ENCODE measurements at places on chromosomes 6 and 20.
A peak's percentile ranks its signal among the peaks of the same experiment; 100 is the strongest.

- peak; percentile 29 for DNase-seq
These were observed 30.8 kb upstream of the COL19A1 start for GRCh38 chr6:69835414-69836179.

GRCh38 chr6:107732461-107732860 lies 91.7 kb downstream of the SCML4 start:
- DNase-seq = no peak

- DNase-seq = no peak
These were observed 273.0 kb downstream of the ADGB start for GRCh38 chr6:146871611-146872425.

DNA sequence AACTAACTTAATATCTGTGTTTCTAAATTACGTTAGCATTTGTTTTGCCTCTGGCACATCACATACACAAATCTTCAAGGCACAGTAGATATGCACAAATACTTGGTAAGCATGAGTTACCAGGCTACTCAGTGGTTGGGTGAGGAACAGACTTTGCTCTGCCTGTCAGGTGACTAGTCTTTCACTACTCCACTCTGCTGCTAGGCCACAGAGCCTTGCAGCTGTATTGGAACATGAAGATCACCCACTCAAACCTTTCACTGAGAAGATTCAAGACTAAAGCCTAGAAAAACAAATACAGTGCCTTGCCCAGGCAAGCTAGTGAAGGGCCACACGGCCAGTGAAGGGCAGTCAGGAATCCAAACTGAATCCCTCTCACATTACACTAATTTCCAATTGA lies 47.0 kb downstream of the DTNBP1 start:
- no peak for DNase-seq

DNA sequence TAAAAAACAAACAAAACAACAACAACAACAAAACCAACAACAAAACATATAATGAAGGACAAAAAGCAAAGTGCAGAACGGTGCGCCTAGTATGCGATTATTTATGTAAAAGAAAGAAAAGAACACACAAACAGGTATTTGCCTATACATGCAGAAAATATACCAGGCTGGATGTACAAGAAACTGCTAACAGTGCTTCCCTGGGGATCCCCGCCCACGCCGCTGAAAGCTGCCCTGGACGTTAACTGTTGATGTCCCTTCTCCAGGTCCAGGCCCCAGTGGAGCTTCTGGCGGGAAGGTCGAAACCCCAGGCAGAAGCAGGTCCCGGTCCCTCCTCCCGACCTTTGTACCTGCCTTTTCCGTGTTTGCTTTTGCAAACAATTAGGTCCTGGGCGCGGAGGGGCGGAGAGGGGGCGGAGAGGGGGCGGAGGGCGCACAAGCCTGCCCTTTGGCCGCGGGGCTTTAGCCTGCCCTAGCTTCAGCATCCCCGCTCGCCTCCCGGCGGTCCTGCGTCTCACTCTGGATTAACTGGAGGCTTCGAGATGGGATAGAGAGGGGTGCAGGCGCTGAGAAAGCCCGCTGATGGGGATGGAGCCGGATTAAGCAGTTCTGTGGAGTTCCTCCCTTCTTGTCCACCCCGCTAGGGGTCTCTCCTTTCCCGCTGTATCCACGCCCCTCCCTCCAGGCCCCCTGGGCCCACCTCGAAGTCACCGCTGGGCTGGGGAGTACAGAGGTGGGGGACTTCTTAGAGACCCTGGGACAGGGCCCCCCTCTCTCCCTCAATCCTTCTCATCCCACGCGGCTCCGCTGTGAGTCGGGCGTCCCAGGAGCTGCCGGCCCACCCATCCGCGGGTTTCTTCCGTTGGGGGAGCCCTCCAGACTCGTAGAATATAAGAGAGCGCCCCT lies 8.2 kb upstream of the AHCY start:
- DNase-seq = peak; percentile 56

DNA sequence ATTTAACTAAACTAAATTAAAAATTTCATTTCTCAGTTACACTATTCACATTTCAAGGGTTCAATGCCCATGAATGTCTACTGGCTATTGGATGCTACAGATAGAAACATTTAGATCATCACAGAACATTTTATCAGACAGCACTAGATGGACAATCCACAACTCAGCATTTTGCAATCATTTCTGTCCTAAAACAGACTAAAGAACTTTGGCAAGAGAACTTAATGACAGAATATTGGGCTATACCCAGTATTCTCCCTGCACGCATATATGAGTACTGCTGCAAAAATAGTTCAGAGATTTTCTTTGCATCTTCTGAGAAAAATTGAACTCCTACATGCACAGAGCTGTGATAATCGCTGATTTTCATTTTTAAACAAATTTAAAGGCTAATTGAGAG lies 36.1 kb upstream of the FBXO30 start:
- no peak for DNase-seq

DNA sequence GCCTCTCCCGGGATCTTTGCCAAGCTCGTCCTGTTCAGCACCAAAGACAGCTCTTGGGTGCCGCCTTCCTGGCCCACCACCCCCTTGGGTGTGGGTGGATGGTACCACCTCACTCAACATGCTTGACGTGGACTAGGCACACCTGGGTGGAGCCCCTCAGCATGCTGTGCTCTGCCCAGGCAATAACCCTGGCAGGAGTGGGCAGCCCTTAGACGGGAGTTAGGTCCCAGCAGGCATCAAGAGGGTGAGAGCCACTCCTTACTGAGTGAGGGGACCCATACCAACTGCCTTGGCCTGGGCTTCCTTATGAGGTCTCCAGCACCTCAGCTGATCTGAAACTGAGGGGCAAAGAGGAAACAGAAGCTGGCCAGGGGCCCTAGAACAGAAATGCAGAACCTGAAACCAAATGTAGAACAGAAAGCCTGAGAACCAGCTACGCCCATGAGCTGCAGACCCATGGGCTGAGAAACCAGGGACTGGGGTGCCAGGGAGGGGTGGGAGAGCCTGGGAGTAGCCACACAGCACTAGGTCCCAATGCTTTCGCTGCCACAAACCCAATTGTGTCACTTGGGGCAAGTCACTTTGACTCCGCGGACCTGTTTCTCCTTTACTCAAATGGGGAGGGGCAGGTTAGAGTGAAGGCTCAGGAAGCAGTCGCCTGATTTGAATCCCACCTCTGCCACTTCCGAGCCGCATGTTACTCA lies 2.0 kb downstream of the FGD2 start:
- DNase-seq = peak; percentile 53

DNA sequence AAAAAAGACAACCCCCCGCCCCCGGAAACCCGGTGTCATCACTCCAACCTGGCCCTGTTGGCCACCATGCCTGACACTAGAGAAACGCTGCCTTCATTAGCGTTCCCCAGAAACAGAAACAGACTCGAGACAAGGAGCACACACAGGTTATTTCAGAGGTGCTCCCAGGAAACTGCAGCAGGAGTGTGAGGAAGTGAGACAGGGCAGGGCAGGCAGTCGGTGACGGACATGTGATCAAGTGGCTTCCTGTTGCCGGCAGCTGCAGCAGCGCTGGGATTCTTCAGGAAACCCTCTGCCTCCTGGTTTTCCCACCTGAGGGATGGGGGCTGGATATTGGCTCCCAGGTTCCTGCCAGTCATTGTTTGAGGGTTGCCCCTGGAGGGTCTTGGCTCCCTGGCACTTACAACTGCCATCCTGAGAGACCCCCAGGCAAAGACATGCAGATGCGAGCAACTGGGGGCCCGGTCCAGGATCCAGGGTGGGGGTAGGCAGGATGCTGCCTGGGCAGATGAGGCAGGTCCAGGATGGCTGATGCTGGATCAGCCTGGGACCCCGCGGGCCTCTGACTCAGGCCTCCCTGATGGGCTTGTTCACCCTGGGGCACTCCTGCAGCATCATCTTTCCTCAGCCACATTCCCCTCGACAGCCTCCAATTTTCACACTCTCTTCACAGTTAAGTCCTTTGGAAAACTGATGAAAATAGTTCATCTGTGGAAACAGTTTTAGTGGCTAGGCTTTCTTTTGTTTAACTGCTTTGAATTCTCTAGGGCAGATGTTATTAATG lies 150.7 kb upstream of the SYNDIG1 start:
- no peak for DNase-seq

GRCh38 chr6:15147827-15148226 lies 98.0 kb upstream of the JARID2 start:
- no peak for DNase-seq

GRCh38 chr6:88843040-88843439 lies 120.4 kb downstream of the RNGTT start:
- DNase-seq = no peak

GRCh38 chr6:125287718-125288117 lies 14.0 kb downstream of the HDDC2 start:
- DNase-seq = peak; percentile 14

DNA sequence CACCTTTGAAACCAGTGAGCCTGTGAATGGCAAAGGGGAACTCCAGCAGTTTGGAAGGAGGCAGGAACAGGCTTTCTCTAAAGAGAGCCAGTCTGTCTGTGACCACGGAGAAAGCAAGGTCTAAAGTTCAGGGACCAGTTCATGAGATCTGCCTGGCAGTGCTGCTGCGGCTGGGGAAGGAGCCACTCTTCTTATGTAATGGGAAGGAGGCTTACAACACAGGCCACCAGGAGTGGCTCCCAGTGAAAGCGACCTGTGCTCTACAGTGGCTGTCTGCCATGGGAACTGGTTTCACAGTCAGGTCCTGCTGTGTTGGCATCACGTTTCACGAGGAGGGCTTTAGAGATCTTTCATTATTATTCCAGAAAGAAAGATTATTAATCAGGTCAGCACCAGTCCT lies 291.9 kb upstream of the PRDM1 start:
- peak; percentile 62 for DNase-seq

GRCh38 chr6:195861-196360 lies 96.4 kb upstream of the DUSP22 start:
- no peak for DNase-seq

DNA sequence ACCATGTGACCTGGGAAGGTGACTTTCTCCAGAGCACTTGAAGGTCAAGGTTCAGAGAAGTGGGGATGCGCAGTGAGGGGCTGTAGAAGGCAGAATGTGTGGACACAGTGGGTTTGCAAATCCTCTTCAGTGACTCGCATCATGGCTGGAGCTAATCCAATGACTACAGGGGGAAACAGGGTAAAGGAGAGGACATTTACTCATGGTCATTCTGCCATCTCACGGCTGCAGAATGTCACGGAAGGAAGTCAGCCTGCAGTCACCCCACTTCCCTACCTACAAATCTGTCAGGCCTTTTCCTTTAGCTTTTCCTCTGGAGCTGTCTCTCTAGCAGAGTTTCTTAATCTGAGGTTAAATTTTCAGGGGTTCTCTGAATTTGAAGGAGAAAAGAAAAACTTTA lies 337.6 kb downstream of the CDC5L start:
- DNase-seq = no peak

- no peak for DNase-seq
These were observed 176.8 kb downstream of the TASP1 start for GRCh38 chr20:13461849-13462458.

GRCh38 chr20:52078289-52078688 lies 113.3 kb downstream of the ZFP64 start:
- no peak for DNase-seq

Data from iPS-NIHi11 (cell line).